ENCODE measurements at places on chromosomes 3 and 15. TPM values are rescaled to one million over a fixed set of nuclear protein-coding genes. Genes with fewer than 3 reads are reported as not detected.

- DNase-seq = no peak
Observed at GRCh38 chr3:197500812-197501211, 55.0 kb downstream of the BDH1 start.

GRCh38 chr3:155110996-155111901 lies 31.1 kb downstream of the MME start:
- DNase-seq = no peak

- DNase-seq = no peak
Observed at GRCh38 chr3:53147903-53148400, 13.1 kb upstream of the PRKCD start.

- no peak for DNase-seq
Observed at GRCh38 chr3:174219738-174220137, 639.4 kb upstream of the NAALADL2 start.

DNA sequence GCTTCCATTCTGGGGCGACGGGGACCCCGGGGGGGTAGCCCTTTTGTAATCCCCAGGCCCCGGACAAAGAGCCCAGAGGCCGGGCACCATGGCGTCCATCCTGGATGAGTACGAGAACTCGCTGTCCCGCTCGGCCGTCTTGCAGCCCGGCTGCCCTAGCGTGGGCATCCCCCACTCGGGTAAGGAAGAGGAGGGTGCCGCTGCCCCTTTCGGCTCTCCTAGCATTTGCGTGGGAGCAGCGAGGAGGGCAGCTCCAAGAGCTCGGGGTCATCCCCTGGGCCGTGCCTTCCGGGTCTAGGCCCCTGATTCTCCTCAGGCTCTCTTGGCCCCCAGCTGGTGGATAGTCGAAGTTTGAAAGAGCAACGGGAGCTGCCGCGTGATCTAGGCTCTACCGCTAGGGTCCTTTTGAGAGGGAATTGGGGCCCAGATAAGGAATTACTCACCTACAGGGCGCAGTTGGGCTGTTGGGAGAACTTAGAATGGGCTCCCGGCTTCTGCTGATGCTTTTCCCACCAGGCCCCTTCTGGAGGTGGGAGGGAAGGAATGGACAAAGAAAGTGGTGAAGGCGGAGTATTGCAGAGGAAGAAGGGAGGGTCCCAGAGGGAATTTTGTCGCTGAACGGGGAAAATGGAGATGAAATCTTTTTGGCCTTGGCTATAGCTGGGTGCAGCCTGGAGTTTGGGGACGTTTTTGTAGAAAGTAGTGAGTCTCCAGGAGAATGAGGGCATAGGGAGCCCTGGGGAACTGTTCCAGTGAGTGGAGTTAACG lies 615 bp downstream of the VPS18 start:
- DNase-seq = peak; percentile 86

- DNase-seq = no peak
Observed at GRCh38 chr3:12545473-12545791, at the start of gene MKRN2OS. Gene MKRN2OS (minus strand): TSS chr3:12545499. CDS start chr3:12545464, 35 bp downstream.

DNA sequence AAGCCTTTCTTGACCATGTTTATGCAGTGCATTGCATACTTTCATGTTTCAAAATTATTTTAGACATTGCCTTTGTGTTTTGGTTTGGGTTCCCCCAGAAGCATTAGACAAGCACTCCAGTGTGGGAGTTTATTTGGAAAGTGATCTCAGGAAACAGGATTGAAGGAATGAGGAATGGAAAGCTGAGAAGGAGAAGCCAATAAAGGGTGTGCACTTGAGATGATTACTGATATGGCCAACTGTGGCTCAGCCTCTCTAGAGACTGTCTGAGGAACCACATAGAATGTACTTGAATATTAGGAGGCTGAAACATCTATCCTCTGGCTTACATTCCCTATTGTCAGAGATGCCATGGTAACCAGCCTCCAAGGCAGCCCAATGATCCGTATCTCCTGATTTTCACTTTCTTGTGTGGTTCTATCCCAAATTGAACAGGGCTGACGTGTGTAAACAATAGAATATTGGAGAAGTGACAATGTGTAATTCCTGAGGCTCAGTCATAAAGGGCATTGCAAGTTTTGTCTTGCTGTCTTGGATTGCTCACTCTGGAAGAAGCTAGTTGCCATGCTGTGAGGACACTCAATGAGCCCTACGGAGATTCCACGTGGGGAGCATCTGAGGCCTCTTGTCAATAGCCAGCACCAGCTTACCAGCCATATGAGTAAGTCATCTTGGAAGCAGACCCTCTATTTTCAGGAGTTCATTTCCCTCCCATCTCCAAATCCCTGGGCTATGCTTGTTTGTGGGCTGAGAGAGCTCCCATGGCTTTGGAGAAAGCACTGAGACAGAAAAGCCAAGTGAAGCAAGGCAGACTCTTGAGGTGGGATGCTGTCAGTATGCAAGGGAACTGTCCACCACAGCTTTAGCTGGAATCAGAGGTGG lies 84.7 kb downstream of the SCN11A start:
- DNase-seq = no peak

- DNase-seq = no peak
Observed at GRCh38 chr15:28273468-28273867, 48.5 kb downstream of the HERC2 start.

DNA sequence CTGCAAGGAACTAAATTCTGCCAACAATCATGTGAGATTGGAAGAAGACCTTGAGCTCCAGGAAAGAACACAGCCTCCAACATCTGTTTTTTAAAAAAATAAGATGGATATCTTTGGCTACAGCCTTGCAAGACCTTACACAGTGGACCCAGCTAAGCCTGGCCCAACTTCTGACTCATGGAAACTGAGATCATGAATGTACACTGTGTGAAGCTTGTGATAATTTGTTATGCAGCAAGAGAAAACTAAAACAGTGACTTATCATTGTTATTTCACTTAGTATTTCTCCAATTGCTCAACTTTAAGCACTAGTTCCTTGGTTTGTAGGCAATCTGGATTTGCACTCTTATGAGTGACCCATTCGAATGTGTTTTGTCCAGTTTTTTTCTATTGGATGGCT lies 29.3 kb downstream of the SHQ1 start:
- no peak for DNase-seq

DNA sequence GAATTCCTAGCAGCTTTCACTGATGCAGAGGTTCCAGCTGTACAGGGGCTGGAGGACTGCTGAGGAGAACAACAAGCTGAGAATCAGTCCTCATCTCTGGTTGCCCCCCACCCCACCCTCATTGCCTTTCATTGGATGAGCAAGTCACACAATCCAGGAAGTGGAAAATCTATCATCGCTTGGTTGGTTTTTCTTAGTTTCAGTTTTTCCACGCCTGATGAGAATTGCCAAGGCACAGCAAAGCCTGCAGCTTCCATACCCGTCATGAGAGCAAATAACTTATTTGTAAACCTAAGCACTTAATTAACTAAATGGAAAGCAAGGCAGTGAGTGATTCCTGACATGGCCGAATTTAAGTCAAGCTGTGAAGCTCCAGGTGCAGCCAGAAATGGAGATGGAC lies 21.4 kb upstream of the LIPC start:
- no peak for DNase-seq

PRR20G gene
- not detected for total RNA-seq

TMEM45A gene
- 34.5 TPM for total RNA-seq

CEMIP gene
- 0.62 TPM for total RNA-seq

CAMKV gene
- total RNA-seq = not detected

All from posterior vena cava (tissue), 2 donors.